ENCODE measurements at places on chromosomes 12 and 14.
A peak's percentile ranks its signal among the peaks of the same experiment; 100 is the strongest.

DNA sequence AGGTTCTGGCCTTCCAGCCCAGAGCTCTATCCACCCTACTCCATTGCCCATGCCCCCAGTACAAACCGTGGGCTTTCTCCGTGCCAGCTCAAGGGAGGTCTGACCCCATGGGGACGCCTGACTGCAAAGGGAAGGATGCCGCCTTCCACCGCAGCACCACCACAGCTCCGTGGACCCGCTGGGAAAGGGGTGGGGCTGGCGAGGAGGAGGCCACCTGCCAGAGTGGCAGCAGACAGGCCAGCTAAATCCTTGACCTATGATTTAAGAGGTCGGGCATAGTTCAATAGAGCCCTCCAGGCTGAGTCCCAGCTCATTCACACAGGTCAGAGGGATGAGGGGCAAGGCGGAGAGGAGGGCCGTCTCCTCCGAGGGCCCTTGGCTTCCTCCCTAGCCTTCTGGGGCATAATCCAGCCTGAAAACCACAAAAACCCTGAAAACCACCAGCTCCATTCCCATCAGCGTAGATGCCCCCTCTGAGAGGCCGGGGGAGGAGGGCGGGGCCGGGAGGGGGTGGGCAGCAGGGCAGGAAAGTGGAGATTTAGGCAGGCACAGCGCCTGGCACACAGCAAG lies 14.9 kb upstream of the FIGNL2 start:
- no peak for DNase-seq

DNA sequence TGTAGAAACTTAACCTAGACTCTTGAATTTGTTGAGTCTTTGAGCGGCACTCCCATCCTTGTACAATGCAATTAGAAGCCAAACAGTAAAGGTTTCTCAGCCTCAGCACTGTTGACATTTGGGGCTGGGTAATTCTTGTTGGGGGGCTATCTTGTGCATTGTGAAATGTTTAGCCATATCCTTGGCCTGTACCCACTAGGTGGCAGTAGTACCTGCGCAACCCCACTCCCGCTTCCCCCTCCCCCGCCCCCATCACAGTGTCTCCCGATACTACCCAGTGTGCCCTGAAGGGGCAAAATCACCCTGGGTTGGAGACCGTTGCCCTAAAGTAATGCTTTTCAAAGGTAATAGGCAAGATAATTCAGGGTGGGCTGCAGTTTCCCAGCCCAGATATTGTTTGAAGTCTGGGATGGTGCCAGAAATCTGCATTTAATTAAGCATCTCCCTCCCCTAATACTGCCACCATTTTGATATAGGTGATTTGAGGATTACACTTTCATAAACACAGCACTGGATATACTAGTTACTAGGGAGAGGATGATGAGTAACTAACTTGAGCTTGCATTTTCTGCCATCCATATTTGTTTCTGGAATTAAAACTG lies 1.8 kb downstream of the COX6A1 start:
- peak; percentile 67 for DNase-seq

DNA sequence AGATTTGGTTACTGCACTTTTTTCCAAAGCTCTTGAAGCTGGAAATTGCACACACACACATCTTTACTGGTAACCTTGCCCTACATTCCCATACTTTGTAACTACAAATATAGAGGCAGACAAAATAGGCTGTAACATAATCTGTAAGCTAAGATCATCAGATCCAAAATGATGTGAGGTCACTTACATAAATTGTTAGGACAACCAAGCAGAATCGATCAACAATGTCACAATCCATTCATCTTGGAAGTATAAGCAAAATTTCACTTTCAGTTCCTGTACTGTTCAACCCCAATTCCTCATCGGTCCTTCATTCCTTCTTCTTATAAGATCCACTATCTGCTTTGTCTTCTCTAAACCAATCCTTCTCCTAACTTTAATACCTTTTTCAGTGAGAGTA lies 72.6 kb downstream of the EPS8 start:
- no peak for DNase-seq

GRCh38 chr12:49644620-49644994 lies 21.2 kb downstream of the PRPF40B start:
- peak; percentile 78 for DNase-seq

DNA sequence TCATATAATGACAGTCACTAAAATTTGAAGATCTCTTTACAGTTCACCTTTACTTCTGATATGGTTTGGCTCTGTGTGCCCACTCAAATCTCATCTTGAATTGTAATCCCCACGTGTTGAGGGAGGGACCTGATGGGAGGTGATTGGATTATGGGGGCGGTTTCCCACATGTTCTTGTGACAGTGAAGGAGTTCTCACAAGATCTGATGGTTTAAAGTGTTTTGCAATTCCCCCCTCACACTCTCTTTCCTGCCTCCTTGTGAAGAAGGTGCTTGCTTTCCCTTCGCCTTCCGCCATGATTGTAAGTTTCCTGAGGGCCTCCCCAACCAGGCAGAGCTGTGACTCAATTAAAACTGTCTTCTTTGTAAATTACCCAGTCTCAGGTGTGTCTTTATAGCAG lies 27.3 kb upstream of the CD9 start:
- no peak for DNase-seq
